ENCODE measurements at places on chromosomes 2 and 18. TPM values are rescaled to one million over a fixed set of nuclear protein-coding genes. Genes with fewer than 3 reads are reported as not detected.

DNA sequence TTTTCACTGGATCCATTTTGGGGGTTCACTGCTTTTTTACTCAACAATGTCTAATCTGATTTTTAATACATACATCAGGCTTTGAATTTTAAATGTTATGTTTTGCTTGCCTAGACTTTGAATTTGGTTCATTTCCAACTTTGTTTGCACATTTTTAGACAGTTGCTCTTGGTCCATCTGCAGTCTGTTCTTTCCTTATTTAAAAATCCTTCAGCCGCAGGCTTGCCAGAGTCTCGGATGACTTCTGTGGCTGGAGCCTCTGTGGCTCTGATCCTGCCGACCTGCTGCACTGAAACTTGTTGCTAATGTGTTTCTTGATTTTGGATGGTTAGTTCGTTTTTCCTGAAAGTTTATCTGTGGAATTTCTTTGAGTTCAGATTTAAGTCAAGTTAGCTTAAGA lies 172.0 kb upstream of the ALKAL2 start:
- peaks cover 54% of the 10 kb centered on the region for H3K27me3 ChIP-seq
- peaks cover 46% of the 10 kb centered on the region for H3K4me1 ChIP-seq
- no peak for DNase-seq
- no peak overlapping the region for H3K4me3 ChIP-seq
- H3K36me3 ChIP-seq: no peaks in the 10 kb centered on the region
- no peak overlapping the region for H3K27ac ChIP-seq

Gene OSR1
- total RNA-seq: not detected

Gene HOXD12
- not detected for total RNA-seq

Gene PKP4
- total RNA-seq: 28.4 TPM

DNA sequence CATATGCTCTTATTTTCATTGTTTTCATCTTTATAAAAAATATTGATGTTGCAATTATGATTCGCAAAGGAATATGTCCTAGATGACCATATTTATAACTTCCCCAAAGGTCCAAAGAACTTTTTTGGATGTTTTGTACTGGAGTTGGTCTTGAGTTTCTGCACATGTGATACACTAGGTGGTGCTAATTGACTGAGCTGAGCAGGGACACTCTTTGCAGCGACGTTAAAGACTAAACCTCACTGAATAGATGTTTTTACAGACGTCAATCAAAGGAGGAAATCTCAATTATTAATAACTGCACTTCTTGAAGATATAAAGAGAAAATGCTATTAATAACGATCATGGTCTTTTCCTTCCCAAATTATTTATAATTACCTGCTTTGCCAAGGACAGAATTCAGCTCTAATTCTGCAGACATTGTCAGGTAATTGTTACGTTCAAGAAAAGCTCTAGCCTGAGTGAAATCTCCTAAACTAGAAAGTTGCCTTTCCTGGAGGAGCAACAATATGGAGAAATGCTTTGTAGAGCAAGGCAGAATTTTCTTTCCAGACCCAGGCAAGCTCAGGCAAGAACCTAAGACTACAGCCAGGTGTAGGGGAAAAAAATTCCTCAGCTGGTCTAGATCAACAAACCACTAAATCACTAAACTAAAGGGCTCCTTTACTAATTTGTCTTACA lies 119.3 kb upstream of the RBBP8 start:
- H3K4me3 ChIP-seq: no peak overlapping the region
- DNase-seq: no peak
- no peak overlapping the region for H3K27ac ChIP-seq
- H3K4me1 ChIP-seq: no peaks in the 10 kb centered on the region

DNA sequence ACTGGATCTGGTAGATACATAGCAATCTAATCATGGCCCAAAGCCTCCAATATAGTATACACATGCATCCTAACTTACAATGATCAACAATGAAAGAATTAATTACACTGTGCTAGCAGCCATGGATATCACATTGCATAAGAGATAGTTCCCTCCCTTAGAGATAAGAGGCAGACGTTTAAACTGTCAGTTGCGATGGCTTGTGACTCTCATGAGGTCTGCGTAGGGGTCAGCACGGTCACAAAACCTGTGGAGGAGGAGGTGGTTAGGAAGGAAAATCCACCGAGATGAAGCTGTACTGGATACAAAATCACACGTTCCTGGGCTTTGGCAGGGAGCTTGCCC lies 800 bp upstream of the RALB start:
- peaks cover 10% of the 10 kb centered on the region for H3K27me3 ChIP-seq
- H3K27ac ChIP-seq: peak overlapping the region; percentile 95
- no peak for DNase-seq
- peak overlapping the region; percentile 98 for H3K4me3 ChIP-seq

Gene STRADB
- total RNA-seq: 18.1 TPM

- H3K27ac ChIP-seq: no peak overlapping the region
- H3K36me3 ChIP-seq: no peaks in the 10 kb centered on the region
- DNase-seq: no peak
- no peaks in the 10 kb centered on the region for H3K4me1 ChIP-seq
These were observed 514.4 kb upstream of the HS6ST1 start for GRCh38 chr2:128832946-128833663.

- DNase-seq: no peak
- H3K27me3 ChIP-seq: peaks cover 22% of the 10 kb centered on the region
- H3K36me3 ChIP-seq: no peaks in the 10 kb centered on the region
- no peaks in the 10 kb centered on the region for H3K4me1 ChIP-seq
These were observed 11.9 kb downstream of the GBX2 start for GRCh38 chr2:236156095-236156859.

- H3K27ac ChIP-seq: peak overlapping the region; percentile 27
- H3K27me3 ChIP-seq: no peaks in the 10 kb centered on the region
- H3K36me3 ChIP-seq: no peaks in the 10 kb centered on the region
These were observed 19.4 kb downstream of the DOK1 start for GRCh38 chr2:74573747-74574562.

Gene RNF125
- total RNA-seq: 34.6 TPM

Gene MARCO
- not detected for total RNA-seq

GRCh38 chr2:164430166-164430783 lies 191.0 kb downstream of the GRB14 start:
- no peak overlapping the region for H3K4me3 ChIP-seq
- no peak for DNase-seq
- H3K36me3 ChIP-seq: no peaks in the 10 kb centered on the region

Gene MFSD2B
- 0.12 TPM for total RNA-seq

Measured in activated T-helper 1 cell treated with anti-CD3 and anti-CD28 coated beads, Interleukin-12 subunit alpha, Interleukin-12 subunit beta, Interleukin-2, Interleukin-4 antibody, amounts not matched to agents 30 ng/mL and 10 ng/mL and 1 ng/mL, durations not matched to agents 14 hours and 24 hours and 36 hours (primary cell).